ENCODE measurements at places on chromosomes 12 and 14.

GRCh38 chr14:49480979-49481498, 105.1 kb downstream of the RPS29 start:
- DNase-seq, result no peak

- DNase-seq, result no peak
Observed at GRCh38 chr12:89111964-89112363, 240.3 kb downstream of the DUSP6 start.

GRCh38 chr14:76806446-76806845, 6.2 kb downstream of the ANGEL1 start:
- DNase-seq, result no peak

GRCh38 chr12:131494216-131494615, 216.7 kb upstream of the SFSWAP start:
- DNase-seq, result no peak

DNA sequence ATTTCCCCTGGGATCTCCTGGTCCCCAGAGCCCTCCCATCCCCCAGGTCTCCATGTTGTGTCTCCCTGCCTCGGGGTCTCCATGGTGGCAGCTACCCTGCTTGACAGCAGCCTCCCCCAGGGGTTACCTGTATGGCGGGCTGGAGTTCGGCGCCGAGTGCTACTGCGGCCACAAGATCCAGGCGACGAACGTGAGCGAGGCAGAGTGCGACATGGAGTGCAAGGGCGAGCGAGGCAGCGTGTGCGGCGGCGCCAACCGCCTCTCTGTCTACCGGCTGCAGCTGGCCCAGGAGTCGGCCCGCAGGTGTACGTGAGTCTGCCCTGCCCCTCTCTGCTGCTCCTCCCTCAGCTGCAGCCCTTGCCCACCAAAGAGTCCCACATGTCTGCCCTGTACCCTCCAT, 80.9 kb downstream of the WSCD2 start:
- DNase-seq, result no peak

- no peak for DNase-seq
Observed at GRCh38 chr12:1517007-1517406, 77.4 kb downstream of the FBXL14 start.

DNA sequence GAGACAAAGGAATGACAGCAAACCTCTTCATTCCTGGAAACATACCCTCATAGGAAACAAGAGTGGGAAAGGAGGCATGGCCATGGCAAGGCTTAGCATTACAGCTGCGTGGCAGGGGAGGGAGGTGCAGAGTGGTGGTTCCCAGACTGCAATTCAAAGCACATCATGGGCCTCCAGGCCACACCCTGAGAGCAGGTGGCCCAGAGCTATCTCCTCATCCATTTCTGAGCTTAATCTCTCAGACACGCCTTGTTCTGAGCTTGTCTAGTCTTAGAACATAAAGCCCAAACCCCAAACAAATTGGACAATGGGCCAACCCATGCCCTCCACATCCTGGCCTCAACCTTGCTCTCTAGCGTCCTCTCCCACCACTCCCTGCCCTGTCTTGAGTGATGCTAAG, 5.9 kb upstream of the KRT3 start:
- no peak for DNase-seq

GRCh38 chr12:27747111-27747820, 32.8 kb upstream of the KLHL42 start:
- DNase-seq, result no peak

DNA sequence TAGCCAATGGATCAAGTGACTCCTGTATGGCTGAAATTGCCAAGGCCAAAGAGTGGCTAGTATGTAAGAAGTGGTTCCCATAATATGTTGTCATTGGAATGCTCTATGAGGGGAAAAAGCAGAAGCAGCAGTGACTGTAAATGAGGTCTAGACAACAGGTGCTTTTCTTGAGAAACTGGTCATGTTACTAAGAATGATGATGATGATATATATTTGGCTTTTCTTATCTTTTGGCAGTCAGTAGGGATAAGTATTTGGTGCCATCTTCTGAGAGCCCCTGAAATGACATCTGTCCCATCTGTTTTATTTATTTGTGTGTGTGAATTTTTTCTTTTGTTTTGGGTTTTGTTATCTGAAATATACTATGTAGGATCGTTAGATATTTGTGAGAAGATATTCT, 141.7 kb downstream of the SYT1 start:
- no peak for DNase-seq

GRCh38 chr14:89236851-89237250, 180.2 kb downstream of the FOXN3 start:
- no peak for DNase-seq

GRCh38 chr12:109714913-109715244, 1.3 kb downstream of the FAM222A start:
- no peak for DNase-seq
